ENCODE measurements at places on chromosomes 12 and 14. TPM values are rescaled to one million over a fixed set of nuclear protein-coding genes. Genes with fewer than 3 reads are reported as not detected.

GRCh38 chr12:68958322-68958721 lies 25.4 kb upstream of the CPM start:
- DNase-seq = no peak

The TMEM253 gene
- total RNA-seq = 0.43 TPM

The KRT83 gene
- total RNA-seq = not detected

The KLRB1 gene
- total RNA-seq = not detected

The EIF2B1 gene
- 135 TPM for total RNA-seq

Measured in epithelial cell of proximal tubule (primary cell).